ENCODE measurements at places on chromosomes 13 and 19.

DNA sequence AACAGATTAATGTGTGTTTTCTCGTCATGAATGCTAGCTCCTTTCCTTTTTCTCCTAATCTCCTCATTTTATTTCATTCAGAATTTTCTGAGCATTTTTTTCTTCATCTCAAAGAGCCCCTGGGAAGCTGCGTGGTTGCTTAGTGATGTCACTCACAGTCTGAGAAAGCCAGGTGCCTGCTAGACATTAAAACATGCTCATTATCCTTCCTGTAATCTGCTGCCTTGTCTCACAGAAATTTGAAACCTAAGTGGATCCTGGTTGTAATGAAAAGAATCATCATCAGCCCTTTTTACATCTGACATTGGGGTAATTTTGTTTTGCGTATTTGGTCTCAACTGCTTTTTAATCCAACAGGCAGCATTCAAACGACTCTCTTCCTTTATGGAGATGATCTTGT, 108.2 kb upstream of the RNF113B start:
- no peak for DNase-seq

DNA sequence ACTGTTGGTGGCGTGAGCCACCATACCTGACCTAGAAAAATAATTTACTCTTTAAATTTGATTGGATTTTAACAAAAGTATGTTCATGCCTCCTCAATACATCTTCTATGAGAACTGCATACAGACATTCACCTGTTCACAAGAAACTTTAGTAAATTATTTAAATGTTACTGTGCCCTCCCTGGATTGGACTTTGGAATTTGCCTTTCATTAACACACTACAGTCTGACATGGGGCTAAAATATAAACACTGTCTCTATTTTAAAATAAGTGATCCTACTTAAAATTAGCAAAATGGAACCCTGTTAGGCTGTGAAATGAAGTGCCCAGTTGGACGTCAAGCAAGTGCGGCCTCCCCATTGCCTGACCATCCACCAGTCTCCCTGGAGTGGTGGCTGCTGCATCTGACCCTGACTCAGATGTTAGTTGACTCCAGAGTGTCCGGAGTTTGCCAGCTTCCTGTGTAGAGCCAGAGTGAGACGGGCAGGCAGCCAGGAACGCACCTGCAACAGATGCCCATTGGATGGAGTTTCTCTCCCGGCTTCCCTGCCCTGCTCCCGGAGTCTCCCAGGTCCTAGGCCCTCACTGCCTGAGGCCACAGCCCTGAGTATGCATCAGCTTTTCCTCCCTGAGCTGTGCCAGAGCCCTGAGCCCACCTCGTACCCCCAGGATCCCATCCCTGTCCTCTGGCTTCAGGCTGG, 45.9 kb upstream of the ATP11A start:
- DNase-seq: no peak

DNA sequence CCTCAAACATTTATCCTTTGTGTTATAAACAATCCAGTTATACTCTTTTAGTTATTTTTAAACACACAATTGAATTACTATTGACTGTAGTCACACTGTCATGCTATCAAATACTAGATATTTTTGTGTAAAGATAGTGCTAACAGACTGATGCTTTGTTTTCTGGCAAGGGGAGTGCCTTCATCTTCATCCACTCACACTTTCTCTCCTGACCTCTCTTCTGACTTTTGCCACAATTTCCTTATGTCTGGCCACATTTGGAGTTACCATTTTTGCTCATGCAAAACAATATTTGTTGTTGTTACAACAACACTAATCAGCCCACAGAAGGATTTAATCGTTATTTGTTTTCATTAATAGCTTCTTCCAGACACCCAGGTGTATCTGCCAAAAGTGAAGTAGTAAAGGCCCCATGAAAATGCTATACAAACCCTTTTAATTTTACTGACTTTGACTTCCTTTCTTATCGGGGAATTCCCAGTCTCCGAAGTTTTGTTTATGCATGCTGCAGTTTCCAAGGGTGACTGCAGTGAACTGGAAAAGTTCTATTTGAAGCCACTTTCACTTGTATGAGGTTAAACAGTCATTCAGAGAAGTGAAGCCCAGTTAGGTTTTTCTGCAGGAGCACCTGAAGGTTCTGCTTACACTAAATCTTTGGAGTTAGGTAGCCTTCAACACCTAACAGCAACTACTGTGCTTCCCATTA, 66.1 kb upstream of the FRY start:
- peak; percentile 73 for DNase-seq

DNA sequence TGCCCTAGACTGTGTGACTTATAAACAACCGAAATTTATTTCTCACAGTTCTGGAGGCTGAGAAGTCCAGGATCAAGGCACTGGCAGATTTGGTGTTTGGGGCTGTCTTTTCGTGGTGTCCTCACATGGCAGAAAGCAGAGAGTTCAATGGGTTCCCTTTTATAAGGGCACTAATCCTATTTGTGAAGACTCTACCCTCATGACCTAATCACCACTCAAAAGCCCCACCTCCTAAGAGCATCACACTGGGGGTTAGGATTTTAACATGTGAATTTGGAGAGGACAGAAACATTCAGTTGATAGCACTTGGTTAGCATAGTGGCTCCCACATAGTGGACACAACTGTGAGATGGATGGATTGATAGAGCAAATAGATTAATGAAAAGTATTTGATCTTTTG, 21.5 kb upstream of the GPR18 start:
- no peak for DNase-seq

- no peak for DNase-seq
These were observed 668 bp upstream of the ARHGAP45 start for GRCh38 chr19:1066251-1066747.

DNA sequence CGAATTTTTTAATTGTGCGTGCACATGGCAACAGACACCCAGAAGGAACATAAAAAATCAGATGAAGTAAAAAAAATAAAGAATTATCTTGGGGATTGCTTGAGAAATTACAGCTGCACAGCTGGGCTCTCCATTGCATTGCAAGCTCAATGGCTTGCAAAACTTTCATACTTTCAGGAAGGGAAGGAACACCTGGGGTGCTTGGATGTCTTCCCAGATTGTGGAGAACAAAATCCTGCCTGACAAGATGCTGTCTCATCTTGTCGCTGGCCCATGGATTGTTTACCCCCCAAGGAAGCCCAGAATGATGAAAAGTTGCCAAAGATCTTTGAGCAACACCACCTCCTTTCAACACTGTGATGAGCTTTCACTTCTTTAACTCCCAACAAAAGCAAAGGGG, 11.0 kb upstream of the CASP14 start:
- no peak for DNase-seq

DNA sequence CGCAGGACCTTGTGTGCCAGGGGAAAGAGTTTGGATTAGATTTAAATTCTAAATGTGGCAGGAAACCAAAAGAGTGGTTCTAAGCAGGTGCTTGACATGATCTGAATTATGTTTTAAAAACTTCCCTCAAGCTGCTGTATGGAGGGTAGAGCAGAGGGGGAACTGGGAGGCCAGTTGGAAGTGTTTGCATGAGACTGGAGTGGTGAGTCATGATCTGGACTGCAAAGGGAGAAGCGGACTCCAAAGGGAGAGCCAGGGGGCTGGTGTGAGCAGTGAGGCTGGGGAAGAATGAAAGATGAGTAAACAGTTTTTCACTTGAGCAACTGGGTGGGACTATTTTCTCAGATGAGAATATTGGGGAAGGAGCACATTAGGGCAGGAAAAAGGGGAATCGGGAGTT, 206.1 kb downstream of the DNAJC15 start:
- no peak for DNase-seq

DNA sequence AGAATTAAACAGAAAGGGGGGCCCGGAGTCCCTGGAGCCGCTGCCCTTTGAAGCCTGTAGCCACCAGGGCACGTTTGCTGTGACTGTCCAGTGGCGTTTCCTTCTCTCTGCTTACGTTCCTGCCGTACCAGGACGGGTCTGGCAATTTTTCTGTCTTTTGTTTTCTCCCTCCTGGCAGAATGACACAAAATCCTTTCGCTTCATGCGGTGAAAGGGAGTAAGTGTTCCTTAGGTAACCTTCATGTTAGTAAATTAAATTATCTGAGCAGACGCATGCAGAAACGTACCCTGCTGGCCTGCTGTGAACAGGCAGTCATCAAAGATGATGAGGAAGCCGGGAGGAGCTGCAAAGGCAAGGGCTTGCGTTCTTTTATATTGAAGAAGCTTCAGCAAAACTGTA, 299.3 kb upstream of the ARGLU1 start:
- peak; percentile 17 for DNase-seq

DNA sequence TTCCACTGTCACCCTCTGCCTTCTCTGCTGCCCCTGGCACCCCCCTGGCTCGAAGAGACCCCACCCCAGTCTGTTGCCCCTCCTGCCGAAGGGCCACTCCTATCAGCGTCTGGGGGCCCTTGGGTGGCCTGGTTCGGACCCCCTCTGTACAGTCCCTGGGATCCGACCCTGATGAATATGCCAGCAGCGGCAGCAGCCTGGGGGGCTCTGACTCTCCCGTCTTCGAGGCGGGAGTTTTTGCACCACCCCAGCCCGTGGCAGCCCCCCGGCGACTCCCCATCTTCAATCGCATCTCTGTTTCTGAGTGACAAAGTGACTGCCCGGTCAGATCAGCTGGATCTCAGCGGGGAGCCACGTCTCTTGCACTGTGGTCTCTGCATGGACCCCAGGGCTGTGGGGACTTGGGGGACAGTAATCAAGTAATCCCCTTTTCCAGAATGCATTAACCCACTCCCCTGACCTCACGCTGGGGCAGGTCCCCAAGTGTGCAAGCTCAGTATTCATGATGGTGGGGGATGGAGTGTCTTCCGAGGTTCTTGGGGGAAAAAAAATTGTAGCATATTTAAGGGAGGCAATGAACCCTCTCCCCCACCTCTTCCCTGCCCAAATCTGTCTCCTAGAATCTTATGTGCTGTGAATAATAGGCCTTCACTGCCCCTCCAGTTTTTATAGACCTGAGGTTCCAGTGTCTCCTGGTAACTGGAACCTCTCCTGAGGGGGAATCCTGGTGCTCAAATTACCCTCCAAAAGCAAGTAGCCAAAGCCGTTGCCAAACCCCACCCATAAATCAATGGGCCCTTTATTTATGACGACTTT, 2.0 kb downstream of the ZFP36 start:
- DNase-seq: peak; percentile 64

GRCh38 chr13:100480676-100481075, 107.9 kb downstream of the GGACT start:
- no peak for DNase-seq

DNA sequence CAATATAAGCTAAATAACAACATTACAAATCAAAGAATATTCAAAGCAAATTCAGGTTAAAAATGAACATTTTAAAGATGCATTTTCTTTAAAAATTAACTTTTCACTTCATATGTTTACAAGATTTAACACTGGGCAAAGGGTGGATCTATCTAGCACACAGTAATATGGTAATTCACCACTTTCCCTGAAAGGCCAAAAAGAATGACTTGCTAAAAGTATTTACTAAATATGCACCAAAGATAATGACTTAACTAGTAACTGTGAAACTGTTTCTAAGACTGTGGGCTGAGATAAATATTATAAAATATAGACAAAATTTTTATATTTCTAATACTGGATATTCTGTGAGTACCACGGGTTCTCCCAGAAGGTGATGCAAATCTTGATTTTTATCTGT, 4.5 kb upstream of the EEF1AKMT1 start:
- no peak for DNase-seq

GRCh38 chr19:3185461-3186159, at the start of gene NCLN:
TSS of gene NCLN (plus strand) at chr19:3185930. CDS start at chr19:3186031, 101 bp downstream.
- DNase-seq: peak; percentile 97

- DNase-seq: peak; percentile 29
These were observed 7.2 kb downstream of the IGFL2 start for GRCh38 chr19:46155237-46155636.

GRCh38 chr13:88459331-88459730, 788.2 kb downstream of the SLITRK5 start:
- no peak for DNase-seq

- peak; percentile 89 for DNase-seq
These were observed 21.3 kb upstream of the MTRF1 start for GRCh38 chr13:41284512-41285288.

DNA sequence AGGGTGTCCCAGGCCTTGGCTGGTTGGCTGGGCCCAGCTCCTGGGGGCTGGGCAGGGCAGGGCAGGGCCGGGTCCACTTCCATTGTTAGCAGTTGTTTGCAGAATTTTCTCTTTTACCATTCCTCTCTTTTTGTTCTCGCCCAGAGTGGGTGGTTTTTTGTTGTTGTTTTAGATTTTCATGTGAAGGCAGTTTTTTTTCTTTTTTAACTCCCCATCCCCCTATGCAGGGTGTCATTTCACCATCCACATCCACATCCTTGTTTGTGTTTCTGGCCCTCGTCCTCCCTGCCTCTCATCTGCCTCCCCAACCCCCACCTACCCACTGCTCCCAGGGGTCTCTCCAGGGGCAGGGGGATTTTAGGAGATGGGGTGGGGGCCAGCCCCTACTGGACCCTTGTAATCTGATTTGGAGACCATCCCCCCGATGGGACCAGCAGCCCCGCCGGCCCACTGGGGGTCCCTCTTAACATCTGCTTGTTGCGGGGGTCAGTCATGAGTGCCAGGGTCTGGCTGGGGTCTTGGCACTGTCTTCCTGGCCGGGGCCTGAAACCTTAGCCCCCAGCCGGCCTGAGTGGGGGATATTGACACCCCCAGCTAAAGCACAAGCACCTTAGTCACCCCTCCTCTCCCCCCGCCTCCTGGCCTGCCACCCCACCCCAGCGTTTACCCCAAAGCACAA, 10.4 kb downstream of the STX10 start:
- no peak for DNase-seq

GRCh38 chr19:2215281-2215751, 20.8 kb downstream of the PLEKHJ1 start:
- no peak for DNase-seq

- DNase-seq: no peak
These were observed 13.7 kb upstream of the SLC7A10 start for GRCh38 chr19:33239223-33239975.

DNA sequence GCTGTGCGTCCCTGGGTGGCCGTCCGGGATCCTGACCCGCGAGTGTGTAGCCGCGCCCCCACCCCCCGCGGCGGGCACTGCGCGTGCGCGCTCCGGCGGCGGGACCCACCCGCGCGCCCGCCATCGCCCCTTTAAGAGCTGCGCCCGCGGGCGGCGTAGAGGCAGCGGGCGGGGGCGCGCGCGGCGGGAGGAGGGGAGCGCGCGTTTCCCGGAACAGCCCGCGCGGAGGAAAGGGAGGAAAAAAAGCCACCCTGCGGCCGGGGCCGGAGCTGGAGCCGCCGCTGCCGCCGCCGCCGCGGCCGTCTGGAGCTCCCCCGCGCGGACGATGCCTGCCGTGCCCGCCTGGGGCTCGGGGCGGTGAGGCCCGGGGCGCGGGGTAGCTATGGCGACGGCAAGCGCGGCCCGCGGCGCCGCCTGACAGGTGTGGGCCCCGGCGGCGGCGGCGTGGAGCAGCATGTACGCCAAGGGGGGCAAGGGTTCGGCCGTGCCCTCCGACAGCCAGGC, at the start of gene SSBP4:
Gene SSBP4, plus strand, starts transcription at position 204 of the 504 bp plus-strand sequence. Its CDS starts 251 bp downstream, at position 455.
- peak; percentile 89 for DNase-seq

- DNase-seq: peak; percentile 78
These were observed 872 bp downstream of the HOMER3 start for GRCh38 chr19:18939922-18940768.

DNA sequence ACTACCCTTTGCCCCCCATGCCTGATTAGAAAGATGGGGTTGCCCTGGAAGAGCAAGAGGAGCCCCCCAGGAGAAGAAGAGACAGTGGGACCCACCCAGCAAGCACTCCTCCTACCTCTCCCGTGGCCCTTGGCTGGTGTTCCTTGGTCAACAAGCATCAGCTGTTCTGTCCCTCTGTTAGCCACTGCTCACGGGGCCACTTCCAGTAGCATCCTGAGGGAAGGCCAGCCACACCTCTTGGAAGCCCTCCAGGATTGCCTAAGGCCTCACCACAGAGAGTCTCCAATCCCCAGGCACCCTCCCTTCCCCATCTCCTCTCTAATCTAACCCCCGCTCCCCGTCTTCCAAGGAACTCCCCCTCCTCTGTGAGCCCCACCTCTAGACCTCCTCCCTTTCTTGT, 15.1 kb upstream of the DPP9 start:
- no peak for DNase-seq
